ENCODE measurements at places on chromosomes 4 and X. TPM values are rescaled to one million over a fixed set of nuclear protein-coding genes. Genes with fewer than 3 reads are reported as not detected.

GRCh38 chr4:152540293-152540674 is 4.4 kb upstream of the FBXW7 start:
- DNase-seq: no peak

DNA sequence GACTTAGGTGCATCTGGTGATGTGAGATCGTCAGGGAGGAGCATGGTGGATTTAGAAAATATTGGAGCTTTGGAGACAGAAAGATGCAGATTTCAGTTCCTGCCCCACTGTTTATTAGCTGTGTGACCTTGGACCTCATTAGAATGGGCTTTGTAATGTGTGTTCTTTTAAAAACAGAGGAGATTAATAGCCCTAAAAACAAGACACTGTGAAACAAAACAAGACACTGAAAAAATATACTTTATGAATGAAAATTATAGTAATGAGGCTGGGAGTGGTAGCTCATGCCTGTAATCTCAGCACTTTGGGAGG is 79.5 kb downstream of the EVC start:
- no peak for DNase-seq

Gene NEUROG2
- total RNA-seq: not detected

GRCh38 chr4:96630839-96631238 is 790.9 kb downstream of the PDHA2 start:
- no peak for DNase-seq

GRCh38 chrX:149453906-149454822 is 50.9 kb downstream of the IDS start:
- DNase-seq: no peak

GRCh38 chr4:6561173-6561516 is 13.8 kb upstream of the MAN2B2 start:
- DNase-seq: no peak

GRCh38 chr4:182835006-182835740 is 82.0 kb downstream of the DCTD start:
- DNase-seq: no peak

DNA sequence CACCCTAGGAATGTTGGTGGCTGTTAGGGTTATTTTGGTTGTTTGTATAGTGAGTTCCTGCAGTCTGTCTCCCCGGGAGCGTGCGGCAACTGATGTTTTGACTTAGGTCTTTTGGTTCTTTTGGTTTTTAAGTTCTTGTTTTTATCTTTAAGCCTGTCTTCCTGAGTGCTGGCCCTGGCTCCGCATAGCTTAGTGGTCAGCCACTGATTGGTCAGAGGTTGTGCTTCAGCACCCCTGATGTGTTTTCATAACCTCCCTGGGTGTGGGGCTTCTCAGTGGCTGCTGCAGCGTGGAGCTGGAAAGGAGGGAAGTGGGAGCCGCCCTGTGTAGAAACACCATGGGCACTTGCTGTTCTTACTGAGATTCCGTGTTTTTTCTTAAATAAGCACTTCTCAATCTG is 5.1 kb downstream of the PIGG start:
- no peak for DNase-seq

GRCh38 chr4:104549736-104550135 is 55.0 kb upstream of the CXXC4 start:
- no peak for DNase-seq

DNA sequence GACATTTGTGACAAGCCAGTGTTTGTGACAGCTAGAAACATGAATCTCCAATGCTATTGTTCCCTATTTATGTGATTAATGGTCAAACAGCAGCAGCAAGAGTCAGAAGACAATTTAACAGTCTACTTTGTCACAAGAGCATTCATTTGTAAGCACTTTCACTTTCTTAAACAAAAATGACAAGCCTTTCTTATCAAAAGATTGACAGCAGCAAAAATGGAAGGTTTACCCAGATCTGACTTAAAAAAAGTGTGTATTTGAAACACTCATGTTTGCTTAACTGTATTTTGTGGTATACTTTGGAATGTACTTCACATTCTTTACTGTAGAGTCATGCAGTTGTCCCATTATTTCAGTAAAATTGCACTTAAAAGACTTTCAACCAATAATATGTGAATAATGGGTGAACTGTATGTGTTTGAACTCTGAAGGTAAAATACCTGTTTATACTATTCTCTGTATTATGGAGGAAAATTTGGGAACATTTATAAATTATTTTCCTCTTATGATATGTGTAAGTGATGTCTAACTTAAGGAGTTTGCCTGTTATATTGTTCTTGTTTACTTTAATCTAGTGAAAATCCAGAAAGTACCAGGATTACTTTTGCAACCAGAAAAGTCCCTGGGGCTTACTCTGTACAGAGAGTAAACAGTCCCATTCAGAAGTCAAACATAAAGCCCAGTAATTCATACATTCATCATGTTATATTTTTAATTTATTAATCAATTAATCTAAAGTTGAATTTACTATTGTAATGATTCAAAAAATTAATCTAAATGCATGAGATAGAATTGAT is 314.9 kb upstream of the TRAM1L1 start:
- DNase-seq: peak; percentile 84

GRCh38 chr4:3349116-3349515 is 56.3 kb downstream of the RGS12 start:
- no peak for DNase-seq

- DNase-seq: no peak
These were observed 14.5 kb downstream of the OTUD5 start for GRCh38 chrX:48942895-48943294.

DNA sequence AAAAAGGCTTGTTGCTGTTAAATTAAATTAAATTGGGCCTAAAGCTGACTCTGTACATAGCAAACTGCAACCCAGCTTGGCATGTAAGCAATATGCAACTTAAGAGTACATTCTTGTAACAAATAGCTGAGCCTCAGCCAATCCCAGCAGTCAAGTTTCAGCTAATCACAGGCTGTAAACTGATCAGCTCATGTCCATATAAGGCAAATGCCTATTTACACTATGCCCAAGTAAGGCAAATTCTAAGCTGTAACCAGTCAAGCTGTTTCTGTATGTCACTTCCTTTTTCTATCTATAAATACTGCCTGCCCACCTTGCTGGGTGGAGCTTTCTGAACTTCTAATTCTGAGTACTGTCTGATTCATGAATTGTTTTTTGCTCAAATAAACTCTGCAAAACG is 429.1 kb upstream of the FTHL17 start:
- peak; percentile 80 for DNase-seq

DNA sequence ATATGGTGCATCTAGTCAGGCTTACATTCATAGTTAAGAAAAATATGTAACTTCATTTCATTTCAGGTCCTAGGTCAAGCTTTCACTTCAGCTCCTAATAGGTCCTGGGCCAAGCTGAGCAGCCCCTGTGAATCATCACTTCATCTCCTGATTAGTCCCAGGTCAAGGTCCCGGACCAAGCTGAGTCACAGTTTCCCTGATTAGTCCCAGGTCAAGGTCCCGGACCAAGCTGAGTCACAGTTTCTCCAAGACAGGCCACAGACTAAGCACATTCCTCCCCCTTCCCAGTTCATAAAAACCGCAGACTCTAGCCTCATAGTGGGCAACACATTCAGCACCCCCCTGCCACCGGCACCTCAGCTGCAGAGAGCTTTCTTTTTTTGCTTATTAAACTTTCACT is 1331.8 kb downstream of the PCDH19 start:
- no peak for DNase-seq

GRCh38 chr4:116585246-116585645 is 500.1 kb downstream of the TRAM1L1 start:
- DNase-seq: no peak

- DNase-seq: no peak
These were observed 11.3 kb downstream of the QDPR start for GRCh38 chr4:17500574-17500973.

Gene CLGN
- total RNA-seq: 0.53 TPM

- DNase-seq: no peak
These were observed 51.0 kb downstream of the DHX15 start for GRCh38 chr4:24533364-24533763.

DNA sequence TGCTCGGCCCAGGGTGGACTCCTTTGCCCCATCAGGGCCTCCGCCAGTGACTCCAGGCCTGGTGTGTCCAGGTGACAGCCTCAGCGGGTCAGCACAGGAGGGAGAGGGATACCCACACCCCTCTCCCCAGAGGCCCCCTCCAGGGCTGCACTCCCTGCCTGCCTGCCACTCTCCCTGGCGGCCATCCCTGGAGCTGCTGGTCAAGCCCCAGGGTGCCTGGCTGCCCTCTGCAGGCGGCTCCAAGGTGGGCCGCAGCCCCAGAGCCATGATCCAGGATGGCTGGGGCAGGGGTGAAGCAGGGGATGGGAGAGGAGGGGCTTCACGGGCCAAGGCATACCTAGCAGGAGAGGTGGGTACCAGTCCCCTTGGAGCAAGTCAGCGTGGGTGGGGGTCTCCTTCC is 3.8 kb downstream of the FGFRL1 start:
- DNase-seq: no peak

Gene AGA
- 32.3 TPM for total RNA-seq

DNA sequence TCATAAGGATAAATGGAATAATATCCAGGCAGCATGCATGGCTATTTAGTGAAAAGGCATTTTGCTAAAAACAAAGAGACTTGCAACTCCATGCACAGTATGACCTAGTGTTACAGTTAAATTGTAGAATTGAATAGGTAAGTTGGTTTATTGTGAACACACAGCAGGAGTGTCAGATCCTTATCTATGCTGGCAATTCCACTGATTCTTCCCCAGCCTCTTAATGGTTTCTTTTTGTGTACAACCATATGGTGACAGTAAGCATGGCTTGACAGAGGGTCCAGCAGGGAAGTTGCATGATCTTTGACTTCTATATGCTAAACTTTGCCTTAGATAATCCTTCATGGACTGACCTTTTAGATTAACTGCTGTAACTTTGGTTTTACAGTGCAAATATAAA is 936.6 kb upstream of the EPHA5 start:
- no peak for DNase-seq

DNA sequence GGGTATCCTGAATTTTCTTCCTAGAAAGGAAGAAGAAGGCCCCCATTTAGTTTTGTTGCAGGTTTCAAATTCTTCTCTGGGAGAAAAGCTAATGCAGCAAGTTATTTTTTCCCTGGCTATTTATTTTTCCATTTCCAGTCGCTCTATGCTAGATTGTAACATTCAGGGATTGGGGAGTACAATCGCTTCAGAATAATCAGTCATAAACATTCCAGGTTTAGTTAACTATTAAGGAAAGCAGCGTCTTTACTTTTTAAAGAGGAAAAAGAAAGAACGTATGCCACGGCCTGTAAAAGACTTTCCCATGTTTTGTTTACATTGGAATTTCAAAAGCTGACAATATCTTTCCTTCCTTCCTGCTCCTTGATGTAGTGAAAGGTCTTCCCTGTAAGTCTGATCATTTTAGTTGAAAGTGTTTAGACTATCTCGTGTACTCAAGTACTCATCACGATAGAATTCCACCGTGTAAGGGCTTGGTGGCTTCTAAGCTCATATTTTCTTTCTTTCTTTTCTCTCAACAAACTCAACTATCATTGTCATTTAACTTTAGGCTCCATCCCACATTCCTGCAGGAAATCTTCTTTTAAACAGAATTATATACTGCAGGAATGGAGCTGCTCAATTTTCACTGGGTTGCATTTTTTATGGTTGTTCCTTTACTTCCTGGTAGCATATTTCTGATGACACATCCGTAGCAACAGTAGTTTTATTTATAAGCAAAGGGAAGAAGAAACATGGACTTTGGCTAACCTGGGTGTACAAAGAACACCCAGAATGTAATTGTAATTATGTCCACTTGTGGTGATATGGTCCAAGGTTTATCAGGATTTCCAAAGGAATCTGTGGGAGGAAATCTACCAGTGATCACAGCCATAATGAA is 213.1 kb upstream of the FAT1 start:
- DNase-seq: peak; percentile 35

DNA sequence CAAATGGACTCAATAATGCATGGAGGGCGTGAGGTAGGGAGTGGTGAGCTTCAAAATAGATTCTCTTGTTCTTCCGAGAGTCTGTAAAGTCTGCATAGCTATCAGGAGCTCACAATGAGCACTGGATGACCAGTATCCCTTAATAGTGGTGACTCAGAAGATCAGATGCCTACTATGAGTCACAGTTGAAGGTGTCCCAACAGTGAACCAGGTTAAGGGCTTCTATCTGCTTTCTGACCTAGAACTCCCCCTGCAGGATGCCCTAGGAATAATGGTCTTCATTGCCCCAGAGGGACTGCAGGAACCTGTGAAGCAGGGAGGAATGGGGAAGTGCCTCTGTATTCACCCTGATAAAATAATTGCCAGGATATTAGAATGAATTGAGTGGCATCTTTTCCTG is 22.1 kb downstream of the DGKK start:
- peak; percentile 4 for DNase-seq

DNA sequence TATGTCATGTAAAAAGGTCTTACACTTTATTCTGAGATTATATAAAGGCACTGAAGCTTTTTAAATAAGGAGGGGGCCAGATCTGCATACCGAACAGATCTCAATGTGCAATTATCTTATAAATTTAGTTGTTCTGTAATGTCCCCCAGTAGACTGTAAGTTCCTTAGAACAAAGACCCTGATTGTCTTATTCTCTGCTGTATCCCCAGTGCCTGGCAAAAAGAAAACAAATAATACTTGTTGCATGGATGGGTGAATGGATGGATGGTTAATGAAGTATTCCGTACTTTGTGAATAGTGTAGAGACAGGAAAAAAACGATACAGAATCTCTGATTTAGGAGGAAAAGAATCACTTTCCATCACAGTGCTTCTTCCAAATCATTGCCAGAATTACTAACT is 141.5 kb downstream of the CHM start:
- no peak for DNase-seq

- peak; percentile 65 for DNase-seq
These were observed 421.3 kb downstream of the FAT4 start for GRCh38 chr4:125736057-125736456.

Gene IRF2
- 22.6 TPM for total RNA-seq

DNA sequence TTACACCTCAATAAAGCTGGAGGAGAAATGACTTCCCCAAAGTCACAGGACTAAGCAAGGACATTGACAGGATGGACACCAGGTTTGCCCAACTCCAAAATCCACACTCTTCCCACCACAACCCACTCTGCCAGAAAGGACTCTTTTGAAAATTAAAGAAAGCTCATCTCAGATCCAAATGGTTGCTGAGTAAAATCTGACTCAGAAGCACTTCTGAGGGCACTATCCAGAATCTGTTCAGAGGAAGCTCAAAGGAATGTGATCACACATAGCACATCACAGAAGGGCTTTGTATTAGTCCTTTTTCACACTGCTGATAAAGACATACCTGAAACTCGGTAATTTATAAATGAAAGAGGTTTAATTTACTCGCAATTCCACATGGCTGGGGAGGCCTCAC is 155.5 kb downstream of the RAB28 start:
- DNase-seq: no peak

Measured in A172 (cell line).